ENCODE measurements at places on chromosomes 6 and 20. TPM values are rescaled to one million over a fixed set of nuclear protein-coding genes. Genes with fewer than 3 reads are reported as not detected.

GRCh38 chr6:109720311-109720710 is 29.2 kb downstream of the FIG4 start:
- no peaks in the 10 kb centered on the region for H3K4me1 ChIP-seq
- no peak overlapping the region for H3K4me3 ChIP-seq
- no peaks in the 10 kb centered on the region for H3K27me3 ChIP-seq
- no peak for DNase-seq

GRCh38 chr6:36149476-36149875 is 19.2 kb downstream of the MAPK13 start:
- peak overlapping the region; percentile 73 for H3K27ac ChIP-seq
- H3K36me3 ChIP-seq = no peaks in the 10 kb centered on the region
- H3K4me1 ChIP-seq = peaks cover 24% of the 10 kb centered on the region
- no peaks in the 10 kb centered on the region for H3K27me3 ChIP-seq
- no peak for DNase-seq
- no peak overlapping the region for H3K4me3 ChIP-seq

GRCh38 chr6:131317516-131317915 is 182.2 kb downstream of the AKAP7 start:
- no peak overlapping the region for H3K27ac ChIP-seq
- H3K4me1 ChIP-seq = no peaks in the 10 kb centered on the region
- no peaks in the 10 kb centered on the region for H3K27me3 ChIP-seq
- H3K4me3 ChIP-seq = no peak overlapping the region

The TIAM2 gene
- total RNA-seq = 17.1 TPM

The CCDC28A gene
- total RNA-seq = 64.2 TPM

The ATG5 gene
- total RNA-seq = 55.2 TPM

The ZNF391 gene
- 8.9 TPM for total RNA-seq

Data from adrenal gland (tissue), 19 donors.